NCI-H1417 (cell line): ENCODE measurements at places on chromosomes 7 and 10.

- no peak for DNase-seq
Observed at GRCh38 chr10:49512121-49512809, 26.7 kb downstream of the ERCC6 start.

DNA sequence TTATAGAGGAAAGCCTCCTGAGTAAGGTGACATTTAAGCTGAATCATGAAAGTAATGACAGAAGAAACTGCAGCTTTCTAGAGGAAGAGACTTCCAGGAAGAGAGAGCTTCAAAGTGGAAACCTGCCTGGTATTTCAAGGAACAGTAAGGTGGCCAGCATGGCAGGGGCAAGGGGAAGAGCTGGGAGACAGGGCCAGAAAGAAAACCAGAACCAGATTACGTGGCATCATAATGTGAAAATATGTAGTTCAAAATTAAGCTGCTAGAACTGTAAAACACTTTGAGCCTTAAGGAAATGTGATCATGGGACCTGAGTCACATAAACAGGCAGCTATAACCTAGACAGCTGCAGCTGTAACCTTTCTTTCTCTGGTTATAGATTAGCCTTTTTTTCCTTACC, 238.0 kb upstream of the FOXK1 start:
- DNase-seq = no peak

DNA sequence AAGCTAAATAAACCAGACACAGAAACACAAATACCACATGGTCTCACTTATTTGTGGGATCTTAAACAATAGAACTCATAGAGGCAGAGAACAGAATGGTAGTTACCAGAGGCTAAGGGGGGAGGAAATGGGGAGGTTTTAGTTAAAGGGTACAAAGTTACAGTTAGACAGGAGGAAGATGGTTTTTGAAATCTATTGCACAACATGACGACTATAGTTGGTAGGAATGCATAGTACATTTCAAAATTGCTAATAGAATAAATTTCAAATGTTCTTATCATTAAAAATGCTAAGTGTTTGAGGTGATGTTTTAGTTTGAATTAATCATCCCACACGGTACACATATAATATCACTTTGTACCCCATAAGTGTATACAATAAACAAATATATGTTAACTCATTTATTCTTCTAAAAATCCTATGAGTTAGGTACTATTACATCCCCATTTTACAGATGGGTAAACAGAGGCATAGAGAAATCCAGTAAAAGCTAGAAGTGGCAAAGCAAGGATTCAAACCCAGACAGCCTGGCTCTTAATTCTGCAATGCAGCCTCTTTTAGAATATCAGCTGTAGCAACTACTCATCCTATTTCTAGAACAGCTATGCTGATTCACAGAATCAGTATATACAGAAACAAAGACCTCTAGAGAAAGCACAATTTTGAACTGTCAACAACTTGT, 50.9 kb downstream of the HBP1 start:
- DNase-seq = no peak

- DNase-seq = no peak
Observed at GRCh38 chr10:3828404-3829155, 43.6 kb upstream of the KLF6 start.

- no peak for DNase-seq
Observed at GRCh38 chr10:13321576-13321975, 21.7 kb upstream of the PHYH start.

DNA sequence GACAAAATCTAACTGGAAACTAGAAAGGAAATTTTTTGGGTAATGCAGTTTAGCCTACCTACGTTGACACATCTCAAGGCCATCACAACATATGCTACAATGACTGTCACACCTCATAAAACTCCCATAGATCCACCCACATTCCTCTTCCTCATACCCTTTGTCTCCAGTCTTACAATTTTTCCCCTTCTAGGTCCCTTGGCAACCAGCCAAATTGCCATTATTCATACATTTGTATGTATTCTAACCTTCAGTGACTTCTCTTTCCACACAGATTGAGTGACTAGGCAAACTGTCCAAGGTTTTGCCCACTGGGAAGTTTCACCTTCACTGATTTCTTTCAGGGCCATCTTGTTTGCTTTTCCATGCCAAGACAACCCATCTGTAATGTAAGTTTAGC, 100.5 kb upstream of the TPK1 start:
- no peak for DNase-seq

- DNase-seq = peak; percentile 94
Observed at GRCh38 chr10:3783682-3784432, 1.2 kb downstream of the KLF6 start.

- DNase-seq = no peak
Observed at GRCh38 chr7:36082910-36083309, 70.1 kb upstream of the EEPD1 start.

DNA sequence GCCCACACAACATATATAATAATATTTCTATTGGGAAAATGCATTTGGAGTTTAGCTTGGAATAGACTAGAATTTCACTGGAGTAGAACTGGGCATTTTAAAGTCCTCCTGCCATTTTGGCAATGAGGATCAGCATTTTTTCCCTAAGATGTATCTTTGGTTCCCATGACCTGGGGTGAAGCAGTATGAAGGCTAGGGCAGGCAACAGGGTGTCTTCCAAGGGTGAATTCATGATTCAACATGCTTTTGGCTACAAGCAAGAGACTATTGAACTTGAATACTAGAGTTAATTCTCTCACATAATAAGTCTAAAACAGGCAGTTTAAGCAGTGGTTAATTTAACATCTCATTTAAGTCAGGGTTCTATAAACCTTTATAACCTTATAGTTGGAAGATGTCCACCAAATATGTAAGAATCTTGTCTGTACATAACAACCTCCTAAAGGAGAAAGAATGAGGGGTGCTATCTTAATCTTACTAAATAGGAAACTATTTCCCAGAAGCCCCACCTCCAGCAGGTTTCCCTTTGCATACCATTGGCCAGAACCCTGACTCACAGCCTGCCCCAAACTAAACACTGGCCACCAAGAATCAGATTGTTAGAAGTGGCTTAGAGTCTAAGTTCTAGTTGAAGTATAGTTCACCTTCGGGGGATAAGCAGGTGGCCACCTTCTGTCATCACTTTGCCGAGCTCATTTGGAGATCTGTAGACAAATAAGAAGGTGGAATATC, 96.0 kb upstream of the PRPS1L1 start:
- no peak for DNase-seq

GRCh38 chr7:148983200-148984146, 44.8 kb downstream of the PDIA4 start:
- peak; percentile 89 for DNase-seq

DNA sequence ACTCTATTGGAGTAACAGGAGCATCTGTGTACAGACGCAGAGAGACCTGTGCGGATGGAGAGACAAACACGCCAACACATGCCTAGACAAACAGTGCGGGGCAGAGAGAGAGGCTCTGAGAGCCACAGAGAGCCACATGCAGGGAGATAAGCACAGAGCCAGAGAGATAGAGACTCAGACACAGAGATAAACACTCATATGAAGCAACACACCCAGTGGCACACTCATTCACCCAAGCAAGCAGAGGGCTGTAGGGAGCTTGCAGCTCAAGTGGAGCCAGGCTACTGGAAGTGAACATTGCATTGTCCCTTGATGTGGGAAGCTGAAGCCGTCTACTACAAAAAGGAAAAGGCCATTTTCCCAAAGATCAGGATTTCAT, 46.6 kb upstream of the PODXL start:
- no peak for DNase-seq

- DNase-seq = no peak
Observed at GRCh38 chr10:123800289-123800688, 91.3 kb downstream of the CPXM2 start.
